Peyer's patch (tissue), 4 donors: ENCODE measurements at places on chromosomes 6 and 20.

DNA sequence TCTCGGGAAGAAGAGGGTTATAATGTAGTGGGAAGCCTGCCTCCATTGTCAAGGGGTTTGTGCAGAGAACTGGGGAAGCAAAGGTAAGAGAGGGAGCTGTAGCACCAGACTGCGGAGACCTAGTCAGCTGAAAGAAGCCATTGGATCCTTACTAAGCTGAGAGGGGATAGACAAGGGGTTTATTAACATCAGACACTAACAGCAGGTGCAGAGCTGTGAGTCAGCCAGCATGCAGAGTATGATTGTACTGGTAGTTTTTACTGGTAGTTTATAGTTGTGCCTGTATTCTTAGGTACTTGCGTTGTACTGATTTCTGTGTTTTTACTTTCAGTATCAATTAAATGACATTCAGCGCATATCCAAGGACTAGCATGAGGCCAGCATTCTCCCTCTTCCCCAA lies 17.8 kb upstream of the COL19A1 start:
- DNase-seq, result no peak

DNA sequence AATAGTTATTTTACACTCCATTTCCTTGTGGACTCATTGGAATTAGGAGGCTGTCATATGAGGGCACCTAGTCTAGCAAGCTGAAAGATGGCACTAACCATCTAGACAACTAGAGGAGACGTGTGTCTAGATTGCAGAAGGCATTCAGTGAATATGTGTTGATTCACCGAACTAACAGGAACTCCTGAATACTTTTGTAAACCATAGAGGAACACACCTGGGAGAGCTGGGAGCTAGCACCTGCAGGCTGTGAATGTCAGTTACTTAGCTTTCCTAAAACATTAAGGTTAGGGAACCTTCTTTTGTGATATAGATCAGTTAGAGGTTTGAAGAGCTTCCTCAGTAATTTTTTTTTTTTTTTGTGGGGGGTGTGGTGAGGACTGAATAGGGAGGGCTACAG lies 7.7 kb downstream of the OPN5 start:
- DNase-seq, result no peak

DNA sequence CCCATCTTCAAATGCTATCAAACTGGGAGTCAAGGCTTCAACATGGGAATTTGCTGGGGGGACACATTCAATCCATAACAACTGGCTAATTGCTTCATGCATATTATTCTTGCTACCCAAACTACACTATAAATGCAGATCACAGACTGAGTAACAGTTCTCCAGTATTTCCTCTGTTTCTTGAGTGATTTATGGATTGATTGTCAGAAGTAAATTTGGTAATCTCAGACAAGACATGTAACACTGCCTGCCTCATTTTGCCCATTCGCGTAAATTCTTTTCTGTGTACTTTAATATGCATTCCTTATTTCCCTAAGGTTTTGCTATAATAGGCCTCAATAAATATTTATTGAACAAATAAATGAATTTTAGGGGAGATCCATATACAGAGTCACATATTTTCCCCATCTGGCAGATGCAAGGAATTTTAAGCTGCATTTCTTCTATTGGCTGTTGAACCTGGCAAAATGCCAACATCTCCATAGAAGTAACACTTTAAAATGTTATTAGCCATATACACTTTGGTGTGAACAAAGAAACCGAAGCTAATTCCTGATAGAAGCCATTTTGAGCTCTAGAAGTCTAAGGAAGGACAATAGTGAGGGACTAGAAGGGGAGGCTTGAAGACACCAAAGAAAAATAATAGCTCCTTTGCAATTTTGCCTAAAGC lies 98.2 kb downstream of the QRSL1 start:
- no peak for DNase-seq

DNA sequence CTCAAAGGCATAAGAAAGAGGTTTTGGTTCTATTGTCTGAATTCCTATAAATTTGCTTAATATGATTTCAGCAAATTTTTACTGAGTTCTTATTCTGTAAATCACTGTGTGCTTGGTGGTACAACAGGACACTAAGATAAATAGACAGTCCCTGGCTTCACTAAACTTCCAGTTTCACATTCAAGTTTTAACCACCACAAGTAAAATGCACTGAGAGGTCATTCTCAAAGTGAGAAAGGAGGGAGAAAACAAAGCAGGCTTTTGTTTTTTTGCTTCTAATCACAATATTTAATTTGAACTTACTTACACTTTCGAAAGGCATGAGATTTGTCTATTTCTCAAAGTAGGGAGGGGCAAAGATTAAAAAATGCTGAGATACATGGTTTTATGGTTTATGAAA lies 445.7 kb downstream of the CDC5L start:
- DNase-seq, result no peak

- DNase-seq, result no peak
Observed at GRCh38 chr6:139587469-139587868, 213.0 kb upstream of the CITED2 start.

DNA sequence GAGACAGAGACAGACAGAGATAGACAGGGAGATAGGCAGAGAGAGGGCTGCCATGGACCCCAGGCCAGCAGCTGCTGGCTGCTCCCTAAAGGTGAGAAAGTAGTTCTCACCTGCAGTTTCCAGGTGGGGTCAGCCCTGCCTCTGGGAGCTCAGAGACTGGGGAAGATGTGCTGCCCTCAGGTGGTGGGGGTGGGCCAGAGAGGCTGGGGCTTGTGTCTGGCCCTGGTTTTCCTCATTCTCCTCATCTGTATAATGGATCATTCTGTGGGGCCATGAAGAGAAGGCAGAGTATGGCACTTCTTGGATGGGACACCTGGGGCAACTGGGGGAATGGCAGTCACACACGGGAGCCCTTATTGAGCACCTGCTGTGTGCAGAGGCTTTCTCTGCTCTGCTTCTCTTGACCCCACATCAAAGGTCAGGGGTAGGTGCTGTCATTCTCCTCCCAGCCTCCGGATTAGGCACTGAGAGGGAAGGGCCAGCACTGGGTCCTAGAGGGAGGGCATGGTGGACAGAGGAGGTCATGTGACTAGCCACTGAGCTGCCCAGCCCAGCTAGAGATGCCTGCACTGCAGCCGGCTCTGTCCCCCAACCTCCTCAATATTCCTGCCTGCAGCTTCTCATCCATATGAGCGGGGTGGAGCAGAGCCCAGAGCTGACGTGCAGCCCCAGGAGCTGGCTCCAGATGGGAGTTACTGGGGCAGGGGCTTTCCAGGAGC lies 4.1 kb downstream of the ANGPT4 start:
- DNase-seq, result no peak

GRCh38 chr20:11426948-11427347 lies 490.7 kb upstream of the BTBD3 start:
- DNase-seq, result no peak

DNA sequence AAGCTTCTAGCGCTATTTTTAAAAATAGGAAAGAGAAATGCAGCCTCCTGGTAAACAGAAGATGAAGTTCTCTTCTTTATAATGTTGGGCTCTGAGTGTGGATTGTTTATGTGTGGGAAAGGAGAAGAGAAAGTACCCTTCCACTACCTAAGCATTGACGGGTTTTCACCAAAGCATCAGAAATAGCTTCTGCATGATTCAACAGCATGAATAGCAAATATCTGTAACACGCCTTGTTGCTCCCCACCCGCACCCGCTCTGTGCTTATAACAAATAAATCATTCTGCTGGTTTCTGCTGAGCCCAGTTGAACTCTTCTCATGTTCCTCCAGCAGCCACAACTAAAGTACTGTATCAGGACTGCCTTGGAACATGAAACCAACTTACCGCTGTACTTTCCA lies 20.7 kb downstream of the TXLNB start:
- peak; percentile 76 for DNase-seq

DNA sequence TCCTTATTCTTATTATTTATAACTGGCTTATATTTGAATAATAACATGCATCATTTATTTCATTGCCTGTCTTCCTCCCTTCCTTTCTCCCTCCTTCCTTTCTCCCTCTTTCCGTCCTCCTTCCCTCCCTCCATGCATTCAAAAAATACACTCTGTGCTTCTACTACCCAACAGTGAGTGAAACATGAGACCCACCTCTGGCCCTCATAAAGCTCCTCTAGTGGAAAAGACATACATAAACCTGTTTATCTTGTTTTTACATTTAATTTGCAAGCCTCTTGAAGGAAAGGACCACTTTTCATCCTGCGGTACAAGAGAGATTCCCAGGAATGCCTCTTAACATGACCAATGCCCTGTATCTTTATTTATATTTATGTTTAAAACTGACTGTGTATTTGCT lies 21.8 kb upstream of the ISM1 start:
- DNase-seq, result no peak

DNA sequence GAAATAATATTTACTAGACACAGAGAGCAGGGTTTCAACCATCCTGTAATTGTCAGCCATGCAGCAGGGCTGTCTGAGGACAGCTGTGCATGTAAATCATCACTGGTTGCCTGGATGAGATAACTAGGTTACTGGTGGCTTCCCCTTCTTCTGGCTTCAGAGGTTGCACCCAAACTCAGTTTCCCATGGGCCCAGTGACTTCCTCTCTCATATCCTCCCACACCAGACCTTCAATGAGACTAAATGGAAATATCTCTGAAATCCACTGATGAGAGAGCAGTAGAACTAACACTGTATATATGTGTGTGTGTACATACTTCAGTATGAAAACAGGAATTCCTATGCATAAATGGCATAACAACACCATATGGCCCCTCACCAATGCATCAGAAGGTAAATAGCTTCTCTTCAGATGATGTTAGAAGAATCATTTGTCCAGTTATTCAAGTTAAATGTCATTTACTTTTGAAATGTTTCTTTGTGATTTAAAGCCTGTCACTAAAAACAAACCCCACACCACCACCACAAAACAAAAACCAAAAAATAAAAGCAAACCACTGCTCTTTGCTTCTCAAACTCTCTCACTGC lies 51.0 kb upstream of the IL20RA start:
- peak; percentile 72 for DNase-seq

GRCh38 chr20:1177680-1178079 lies 7.1 kb downstream of the TMEM74B start:
- no peak for DNase-seq

GRCh38 chr6:16592223-16592911 lies 168.9 kb downstream of the ATXN1 start:
- DNase-seq, result no peak

DNA sequence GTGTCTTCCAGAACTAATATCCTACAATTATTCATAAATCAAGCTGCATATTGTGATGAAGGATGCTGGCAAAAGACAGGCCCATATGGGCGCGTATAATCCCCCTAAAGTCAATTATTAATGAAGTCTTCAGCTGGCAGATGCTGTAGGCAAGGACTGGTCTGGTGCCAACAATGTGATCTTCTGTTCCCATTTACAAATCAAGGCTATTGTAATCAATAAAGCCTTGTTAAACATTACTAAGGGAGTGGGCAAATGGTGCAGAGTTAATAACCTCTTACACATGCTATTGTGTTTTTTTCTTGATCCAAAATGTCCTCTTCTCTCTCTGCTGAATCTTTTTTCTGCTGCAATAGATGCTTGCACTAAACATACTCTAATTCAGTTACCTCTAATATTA lies 119.0 kb downstream of the ALDH8A1 start:
- no peak for DNase-seq

DNA sequence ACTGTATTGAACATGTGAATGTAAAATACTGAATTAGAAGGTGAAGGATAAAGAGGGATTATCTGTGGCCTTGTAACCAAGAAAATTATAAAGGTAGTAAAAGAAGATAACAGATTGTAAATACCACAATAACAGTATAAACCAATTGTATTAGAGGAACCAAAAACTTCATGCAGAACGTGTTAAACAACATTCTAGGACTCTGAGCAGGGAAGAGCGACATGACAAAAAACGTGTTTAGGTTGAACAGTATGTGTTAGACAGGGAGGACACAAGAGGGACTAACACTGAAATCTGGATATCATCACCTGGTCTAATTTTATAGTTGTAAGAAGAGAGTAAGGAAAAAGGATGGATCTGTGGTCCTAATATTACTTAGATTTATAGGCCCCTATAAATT lies 259.0 kb upstream of the RUNX2 start:
- DNase-seq, result no peak

GRCh38 chr20:50429412-50429811 lies 80.8 kb upstream of the PTPN1 start:
- no peak for DNase-seq

DNA sequence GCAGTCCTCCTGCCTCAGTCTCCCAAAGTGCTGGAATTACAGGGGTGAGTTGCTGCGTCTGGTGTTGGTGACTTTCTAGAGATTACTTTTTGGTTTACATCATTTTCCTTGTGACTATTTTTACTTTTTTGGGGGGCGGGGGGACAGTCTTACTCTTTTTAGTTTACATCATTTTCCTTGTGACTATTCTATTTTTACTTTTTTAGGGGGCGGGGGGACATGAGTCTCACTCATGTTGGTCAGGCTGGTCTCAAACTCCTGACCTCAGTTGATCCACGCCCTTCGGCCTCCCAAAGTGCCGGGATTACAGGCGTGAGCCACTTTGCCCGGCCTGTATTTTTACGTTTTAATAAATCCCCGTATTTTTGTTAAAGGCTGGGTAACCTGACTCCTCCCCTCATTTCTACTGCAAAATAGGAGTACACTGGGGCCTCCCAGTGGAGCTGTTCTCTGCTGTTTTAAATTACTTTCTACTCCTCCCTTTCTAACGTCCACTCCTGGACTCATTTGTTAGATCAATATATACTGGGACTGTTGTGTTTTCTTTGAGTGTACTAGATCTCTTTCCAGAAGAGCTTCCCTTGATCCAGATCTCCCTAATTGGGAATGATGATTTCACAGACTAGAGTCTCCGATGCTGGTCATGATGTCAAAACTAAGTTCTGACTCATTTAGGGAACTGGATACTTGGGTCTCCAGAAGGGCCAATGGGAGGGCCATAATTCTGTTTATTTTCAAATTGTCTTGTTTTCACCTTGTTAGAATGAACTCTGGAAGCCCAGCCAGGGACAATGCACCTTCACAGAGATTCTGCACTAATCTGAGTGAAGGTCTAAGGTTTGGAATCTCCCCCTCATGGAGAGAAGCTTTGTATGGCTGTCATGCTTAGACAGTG lies 9.2 kb downstream of the HSPA1B start:
- DNase-seq, result no peak

- no peak for DNase-seq
Observed at GRCh38 chr6:148535976-148536375, 193.3 kb downstream of the SASH1 start.

DNA sequence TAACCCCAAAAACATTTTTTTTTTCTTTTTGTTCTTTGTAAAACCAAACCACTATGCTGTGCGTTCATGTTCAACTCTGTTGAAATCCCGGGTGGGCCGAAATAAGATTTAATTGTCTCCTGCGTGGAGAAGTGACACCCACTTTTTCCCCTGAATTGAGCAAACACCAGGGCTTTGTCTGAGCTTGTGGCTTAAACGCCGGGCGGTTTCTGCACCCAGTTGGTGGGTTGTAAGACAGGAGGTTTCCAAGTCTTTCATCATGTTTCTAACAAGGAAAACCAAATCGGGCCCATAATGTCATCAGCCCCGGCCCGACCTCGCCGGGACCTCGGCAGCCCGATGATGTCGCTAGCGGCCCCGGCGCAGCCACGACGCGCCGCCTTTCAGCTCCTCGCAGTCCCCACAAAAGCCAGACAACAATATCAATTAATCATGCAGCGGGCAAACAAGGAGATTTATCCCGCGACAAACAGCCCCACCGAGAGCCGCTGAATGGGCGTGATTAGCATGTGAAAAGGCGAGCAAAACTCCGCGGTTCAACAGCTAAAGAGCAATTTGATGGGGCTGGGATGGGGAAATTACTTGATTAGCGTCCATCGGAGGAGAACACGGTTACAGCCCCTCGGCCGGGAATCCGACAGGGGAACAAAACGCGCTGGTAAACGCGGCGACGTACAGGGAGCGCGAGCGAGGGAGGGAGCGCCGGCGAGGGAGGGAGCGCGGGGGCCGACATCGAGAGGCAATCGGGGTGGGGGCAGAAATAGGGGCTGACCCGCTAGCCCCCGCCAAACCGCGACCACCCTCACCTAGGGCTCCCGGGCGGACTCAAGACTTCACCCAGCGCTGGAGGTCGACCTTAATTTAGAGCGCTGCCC lies 5.3 kb downstream of the LINC00237 start:
- DNase-seq, result peak; percentile 48
